ENCODE measurements at places on chromosomes 6 and 20.

DNA sequence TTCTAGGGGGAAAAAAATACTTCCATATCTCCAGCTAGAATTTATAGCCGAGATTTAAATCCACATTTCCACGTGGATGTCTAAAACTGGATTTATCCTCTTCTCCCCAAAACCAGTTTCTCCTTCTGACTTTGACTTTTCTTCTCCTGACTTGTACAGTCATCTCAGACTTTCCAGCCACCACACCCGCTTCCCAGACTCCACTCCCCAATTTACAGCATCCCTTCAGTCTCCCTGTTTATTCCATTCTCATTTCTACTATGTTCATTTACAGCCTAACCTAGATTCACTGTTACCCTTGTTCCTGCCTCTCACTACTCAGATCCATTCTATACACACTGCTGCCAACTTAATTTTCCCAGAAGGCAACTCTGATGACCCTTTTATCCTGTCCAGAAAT is 224.8 kb downstream of the KHDC1L start:
- no peak for DNase-seq

GRCh38 chr6:154732538-154733182 is 556 bp upstream of the SCAF8 start:
- no peak for DNase-seq

- DNase-seq = no peak
These were observed 40.3 kb downstream of the PPP1R14C start for GRCh38 chr6:150183105-150183504.

DNA sequence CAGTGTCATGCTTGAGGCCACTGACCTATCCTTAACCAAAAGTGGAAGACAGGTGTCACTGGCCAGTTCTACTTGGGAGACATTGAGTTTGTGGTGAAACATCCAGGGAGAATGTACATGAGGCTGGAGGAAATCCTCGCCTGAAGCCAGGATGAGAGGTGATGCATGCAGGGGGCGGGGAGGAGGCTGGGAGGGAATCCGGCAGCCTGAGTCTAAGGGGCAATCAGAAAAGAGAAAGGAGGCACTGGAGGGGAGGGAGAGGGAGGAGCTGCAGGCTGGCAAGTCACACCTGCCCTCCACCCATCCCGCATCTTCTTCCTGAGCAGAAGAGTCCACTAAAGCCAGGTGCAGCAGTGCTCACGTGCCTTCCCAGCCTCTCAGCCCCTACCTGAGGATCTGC is 14.9 kb upstream of the DDO start:
- no peak for DNase-seq

GRCh38 chr20:40414843-40415615 is 274.0 kb downstream of the MAFB start:
- DNase-seq = no peak
